ENCODE measurements at places on chromosomes 12 and 14.

GRCh38 chr14:104864267-104865080 lies 594 bp upstream of the CEP170B start:
- no peak for DNase-seq

DNA sequence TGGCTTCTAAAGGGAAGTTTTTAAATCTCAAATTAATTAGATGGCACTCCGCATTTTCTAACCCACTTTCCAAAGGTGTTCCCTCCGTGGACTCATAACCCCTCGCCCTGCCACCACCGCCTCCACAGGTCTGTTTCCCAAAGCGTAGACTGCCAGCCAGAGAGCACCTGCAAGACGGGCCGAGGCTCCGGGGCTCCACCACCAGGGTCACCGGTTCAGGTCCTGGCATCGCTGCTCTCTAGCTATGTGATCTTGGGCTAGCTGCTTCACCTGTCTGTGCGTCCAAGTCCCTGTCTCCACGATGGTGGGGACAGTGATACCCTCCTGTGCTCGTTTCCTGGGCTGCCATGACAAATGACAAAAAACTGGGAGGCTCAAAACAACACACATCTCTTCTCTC lies 11.5 kb downstream of the RIMBP2 start:
- no peak for DNase-seq

DNA sequence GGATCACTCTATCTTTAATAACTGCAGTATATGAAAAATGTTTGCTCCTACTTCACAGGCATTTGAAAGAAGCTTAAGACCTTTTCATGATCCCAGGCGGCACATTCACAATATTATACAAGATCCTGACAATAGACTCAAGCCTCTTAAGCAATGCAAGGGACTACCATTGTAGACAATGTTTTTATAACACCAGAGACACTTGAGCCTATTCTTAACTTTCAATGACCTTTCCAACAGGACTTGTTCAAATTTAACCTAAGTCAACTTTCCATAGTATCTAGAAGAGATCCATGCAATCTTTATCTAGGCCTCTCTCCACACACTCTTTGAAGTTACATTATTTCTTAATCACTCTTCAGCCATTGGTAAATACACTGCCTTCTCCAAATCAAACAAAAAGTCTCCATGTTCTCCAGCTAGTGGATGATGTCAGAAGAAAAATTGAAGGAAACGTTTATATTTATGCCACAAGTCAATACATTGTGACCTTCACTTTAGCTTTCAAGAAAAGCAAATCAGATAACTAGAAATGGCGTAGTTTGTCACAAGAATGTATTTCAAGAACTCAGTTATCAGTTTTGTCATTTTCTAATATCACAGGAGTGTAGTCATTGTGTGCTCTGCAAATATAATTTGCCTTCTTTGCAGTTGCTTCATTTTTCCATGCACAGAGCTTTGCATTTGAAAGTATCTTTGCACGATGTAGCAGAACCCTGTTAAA lies 41.2 kb downstream of the PHLDA1 start:
- DNase-seq = no peak

DNA sequence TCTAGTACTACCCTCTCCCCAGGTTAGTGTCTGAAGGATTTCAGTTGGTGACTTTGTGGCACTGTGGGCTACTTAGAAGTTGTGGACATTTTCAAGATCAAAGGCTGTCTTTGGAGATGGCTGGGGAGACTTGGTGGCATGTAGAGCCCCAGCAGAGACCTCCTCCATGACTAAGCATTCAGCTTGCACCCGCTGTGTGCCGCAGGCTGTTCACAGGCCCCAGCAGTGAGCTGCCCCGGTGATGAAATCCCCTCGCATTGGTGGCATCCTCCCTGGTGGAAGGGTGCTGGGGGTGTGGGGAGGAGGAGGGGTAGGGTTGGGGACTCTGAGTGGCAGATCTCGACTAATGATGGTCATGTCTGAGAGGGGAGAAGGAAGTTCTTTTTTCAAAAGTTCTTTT lies 173.9 kb downstream of the TSPAN9 start:
- no peak for DNase-seq

DNA sequence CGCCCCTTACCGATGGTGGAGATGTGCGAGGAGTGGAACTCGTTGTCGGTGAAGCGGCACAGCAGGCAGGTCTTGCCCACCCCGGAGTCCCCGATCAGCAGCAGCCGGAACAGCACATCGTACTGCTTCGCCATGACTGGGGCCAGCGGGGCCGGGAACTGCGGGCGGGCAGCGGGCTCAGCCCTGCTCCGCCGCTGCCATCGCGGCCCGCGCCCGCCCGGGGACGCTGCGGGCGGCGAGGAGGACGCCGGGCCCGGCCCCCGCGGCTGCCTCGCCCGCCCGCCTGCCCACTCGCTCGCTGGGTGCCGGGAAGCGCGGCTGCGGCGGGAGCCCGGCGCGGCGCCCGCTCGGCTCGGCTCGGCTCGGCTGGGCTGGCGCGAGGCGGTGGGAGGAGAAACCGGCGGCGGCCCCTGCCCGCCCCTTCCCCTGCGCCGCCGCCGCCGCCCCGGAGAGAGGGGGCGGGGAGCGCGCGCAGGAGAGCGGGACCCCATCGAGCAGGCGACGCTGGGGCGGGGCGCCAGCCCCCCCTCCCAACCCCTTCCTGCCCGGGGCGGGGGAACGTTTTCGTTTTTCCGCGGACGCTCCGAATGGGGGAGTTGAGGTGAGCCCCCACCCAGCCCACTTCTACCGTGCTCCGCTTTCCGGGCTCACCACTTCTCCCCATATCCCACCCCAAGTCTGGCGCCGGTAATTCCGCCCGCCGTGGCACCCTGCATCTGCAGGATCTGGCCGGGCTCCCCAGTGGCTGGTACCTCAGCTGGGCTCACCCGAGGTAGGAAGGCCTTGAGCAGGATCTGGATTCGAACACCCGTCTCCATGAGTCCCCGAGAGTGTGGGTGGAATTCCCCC lies at the start of gene RAB15:
Gene RAB15 (minus strand): TSS at position 394 of the 849 bp plus-strand sequence. CDS start 260 bp downstream, at position 134.
- DNase-seq = no peak

DNA sequence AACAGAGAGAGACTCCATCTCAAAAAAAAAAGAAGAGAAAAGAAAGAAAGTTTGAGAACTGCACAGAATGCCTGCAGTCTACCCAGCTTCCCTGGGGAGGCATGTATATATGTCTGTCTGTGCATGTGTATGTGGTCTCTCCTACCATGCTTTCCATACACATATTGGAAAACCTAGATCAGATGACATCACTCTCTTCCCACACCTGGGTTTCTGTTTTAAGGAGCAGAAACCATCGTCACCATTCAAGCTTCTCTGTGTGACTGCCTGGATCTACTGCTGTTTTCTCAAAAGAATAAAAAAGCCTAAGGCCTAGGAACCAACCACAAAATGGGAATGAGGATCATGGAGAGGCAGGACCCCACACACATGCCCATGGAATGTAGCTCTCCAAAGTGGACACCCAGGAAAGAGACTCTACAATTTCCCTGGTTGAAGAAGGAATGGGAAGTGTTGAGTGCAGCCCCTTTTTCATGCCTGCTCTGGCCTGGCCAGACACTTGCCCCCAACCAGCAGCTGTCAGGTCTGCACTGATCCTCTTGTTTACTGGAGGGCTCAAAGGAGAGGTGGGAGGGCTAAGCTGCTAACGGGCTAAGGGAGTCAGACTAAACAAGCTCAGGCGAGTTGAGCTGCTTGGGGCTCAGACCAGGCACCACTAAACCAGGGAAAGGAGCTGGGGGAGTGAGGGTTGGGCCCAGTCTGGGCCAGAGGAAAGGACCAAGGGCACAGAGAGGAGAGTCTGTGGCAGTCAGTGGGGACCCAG lies 7.7 kb upstream of the PCK2 start:
- no peak for DNase-seq

DNA sequence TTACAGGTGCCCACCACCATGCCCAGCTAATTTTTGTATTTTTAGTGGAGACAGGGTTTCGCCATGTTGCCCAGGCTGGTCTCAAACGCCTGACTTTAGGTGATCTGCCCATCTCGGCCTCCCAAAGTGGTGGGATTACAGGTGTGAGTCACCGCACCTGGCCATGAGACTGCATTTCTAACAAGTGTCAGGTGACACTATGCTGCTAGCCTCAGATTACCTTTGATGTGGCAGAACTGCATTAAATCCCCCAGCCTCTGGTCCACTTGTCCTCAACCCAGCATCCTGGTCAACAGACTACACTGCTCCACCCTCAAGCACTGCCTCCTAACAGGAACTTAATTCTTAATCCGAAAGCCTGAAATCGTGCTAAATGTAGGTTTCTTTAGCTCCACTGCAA lies 13.1 kb downstream of the LGMN start:
- DNase-seq = no peak

DNA sequence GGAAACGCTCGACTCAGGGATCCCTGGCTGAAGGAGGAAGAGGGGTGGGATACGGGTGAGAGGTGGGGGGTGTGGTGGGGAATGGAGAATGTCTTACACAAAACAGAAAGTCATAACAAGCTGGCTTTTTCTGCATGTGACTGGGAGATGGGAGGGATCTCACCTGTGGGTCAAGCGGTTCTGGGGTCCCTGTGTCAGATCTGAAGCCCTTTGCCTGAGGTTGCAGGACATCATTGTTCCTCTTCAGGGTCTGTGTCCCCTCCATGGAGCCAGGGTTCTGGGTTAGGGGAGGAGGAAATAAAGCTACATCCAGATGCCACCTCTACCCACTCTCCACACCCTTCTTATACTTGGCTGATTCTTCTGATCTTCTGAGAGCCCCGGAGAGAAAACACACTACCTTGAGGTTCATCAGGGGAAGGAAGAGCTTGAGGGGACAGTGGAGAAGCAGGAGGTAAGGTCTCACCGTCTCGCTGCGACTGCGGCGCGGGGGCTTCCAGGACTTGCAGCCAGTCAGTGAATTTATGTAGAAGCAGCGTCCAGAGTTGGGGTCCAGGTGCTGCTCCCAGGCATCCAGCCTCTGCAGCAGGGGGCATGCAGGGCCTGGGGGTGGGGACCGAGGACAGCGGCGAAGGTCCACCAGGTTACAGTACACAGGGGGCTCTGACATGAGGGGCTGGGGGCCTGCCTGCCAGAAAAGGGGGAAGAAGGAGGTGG lies 2.5 kb downstream of the ARHGAP9 start:
- DNase-seq = no peak

DNA sequence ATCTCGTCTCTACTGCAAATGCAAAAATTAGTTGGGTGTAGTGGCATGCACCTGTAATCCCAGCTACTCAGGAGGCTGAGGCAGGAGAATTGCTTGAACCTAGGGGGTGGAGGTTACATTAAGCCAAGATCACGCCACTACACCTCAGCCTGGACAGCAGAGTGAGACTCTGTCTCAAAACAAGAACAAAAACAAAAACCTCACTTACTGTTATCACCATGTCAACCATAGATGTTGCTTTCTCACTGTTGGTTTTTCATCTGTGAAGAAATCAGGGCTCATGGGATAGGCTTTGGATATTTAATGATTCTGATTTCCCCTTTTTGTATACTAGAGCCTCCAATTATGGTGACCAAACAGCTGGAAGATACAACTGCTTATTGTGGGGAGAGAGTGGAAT lies 49.7 kb upstream of the CHPT1 start:
- DNase-seq = no peak

DNA sequence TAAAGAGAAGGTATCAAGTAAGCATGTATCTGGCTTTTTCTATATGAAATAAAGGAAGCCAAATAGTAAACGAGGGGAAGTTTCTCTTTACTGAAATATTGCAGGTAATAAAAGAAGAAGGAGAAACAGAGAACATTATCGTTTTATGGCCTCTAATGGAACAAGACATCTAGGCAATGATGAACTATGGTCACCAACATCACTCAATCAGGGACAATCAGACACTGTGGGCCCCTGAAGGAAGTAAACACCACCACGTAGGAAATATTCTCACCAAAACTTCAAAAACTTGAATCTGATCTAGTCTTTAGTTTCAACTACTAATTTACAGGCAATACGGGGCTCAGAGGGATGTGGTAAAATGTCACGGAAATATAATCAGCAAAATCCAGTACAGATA lies 15.9 kb downstream of the HEBP1 start:
- DNase-seq = no peak

GRCh38 chr12:113467142-113467501 lies 4.5 kb downstream of the LHX5 start:
- DNase-seq = no peak

DNA sequence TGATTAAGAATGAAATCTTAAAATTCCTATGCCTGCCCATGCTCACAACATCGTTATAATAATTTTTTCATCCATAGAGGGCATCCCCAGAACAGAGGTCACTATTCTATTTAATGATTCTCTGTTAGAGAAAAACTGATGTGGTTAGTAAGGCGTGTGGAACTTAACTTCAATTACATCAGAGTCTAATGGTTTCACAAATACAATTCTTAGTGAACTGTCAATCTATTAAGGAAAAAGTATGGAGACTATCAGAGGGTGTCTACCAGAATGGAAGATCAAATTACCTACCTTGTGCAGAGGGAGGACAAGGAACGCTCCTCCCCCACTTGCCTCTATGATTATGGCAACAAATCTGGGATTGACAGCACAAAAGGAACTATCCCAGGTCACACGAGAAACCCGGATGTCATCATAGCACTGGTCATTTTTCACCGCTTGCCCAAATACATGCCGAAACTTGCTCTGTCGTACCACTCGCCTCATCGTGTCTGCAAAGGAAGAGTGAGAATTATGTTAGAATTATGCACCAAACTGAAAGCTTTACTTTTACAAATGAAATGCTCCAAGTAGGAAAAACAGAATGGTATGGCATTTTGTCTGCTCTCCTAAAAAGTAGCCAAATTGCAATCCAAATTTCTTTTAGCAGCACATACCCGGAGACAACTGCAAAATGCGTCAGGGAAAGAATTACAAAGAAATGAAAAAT lies 30.3 kb downstream of the CORO1C start:
- DNase-seq = no peak

DNA sequence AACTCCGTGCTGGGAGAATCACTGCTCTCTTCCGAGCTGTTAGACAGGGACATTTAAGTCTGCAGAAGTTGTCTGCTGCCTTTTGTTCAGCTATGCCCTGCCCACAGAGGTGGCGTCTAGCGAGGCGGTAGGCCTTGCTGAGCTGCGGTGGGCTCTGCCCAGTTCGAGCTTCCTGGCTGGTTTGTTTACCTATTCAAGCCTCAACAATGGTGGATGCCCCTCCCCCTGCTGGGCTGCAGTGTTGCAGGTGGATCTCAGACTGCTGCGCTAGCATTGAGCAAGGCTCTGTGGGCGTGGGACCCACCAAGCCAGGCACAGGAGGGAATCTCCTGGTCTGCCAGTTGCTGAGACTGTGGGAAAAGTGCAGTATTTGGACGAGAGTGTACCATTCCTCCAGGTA lies 43.7 kb downstream of the GPR137C start:
- no peak for DNase-seq

DNA sequence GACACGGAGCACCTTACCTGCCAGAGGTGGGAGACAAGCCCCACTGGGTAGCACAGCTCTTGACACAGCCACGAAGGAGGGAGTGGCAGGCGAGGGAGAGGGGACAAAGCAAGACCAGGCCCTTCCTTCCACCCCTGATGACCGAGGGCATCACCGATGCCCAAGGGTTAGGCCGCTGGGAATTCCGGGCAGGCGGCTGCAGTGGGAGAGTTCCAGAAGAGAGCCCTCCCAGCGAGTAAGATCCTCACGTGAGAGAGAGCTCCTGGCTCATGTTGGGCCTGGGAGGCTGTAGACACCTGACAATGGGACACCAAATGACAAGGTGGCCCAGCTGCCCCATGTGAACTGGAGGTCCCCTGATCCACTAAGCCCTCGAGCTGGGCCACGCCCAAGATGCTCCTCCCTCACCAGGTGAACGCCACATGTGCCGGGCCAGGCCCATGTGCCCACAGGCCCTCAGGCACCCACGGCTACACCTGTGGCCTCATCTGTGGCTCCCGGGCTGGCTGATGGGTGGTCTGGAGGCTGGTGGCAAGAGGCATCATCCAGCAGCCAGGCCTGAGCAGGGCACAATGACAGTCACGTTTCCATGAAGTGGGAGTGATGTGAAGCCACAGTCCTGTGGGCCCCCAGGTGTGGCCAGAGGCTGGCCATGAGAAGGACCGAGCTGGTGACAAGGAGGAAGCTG lies 32.1 kb upstream of the C14orf180 start:
- no peak for DNase-seq
